Ascending aorta (tissue), 2 donors: ENCODE measurements at places on chromosomes 16 and 17. TPM values are rescaled to one million over a fixed set of nuclear protein-coding genes. Genes with fewer than 3 reads are reported as not detected.
A peak's percentile ranks its signal among the peaks of the same experiment; 100 is the strongest.

DNA sequence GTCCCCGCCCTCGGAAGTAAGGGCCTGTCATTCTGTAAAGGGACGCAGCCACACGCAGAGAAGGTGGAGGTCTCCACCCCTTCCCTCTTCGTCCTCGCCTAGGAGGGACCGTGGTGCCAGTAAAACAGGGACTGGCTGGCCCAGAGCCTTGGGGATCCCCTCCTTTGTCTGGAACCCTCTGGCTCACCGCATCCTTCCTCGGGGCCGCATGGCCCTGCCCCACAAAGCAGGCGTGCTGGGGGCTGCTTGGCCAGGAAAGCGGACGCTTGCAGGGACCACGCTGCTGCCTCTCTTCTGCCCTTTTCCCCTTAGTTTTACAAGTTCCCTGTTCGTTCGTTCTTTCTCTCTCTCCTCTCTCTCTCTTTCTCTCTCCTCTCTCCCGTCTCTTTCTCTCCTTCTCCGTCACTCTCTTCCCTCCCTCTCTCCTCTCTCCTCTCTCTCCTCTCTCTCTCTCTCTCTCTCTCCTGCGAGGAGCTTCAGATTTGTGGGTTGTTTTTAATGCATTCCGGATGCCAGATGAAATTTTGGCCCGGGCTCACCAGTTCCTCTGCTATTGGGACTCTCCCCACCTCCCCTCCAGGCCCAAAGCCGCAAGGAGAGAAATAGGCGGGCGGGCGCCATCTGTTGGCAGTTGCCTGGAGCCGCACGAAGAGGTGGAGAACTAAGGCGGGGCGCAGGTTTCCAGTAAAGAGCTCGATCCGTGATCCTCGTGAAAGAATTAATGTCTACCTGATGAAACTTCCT, 35.1 kb upstream of the CDRT4 start:
- peaks cover 3% of the 10 kb centered on the region for H3K4me1 ChIP-seq
- DNase-seq: peak; percentile 95
- peak overlapping the region; percentile 57 for H3K4me3 ChIP-seq
- peak overlapping the region; percentile 53 for H3K27ac ChIP-seq

- no peaks in the 10 kb centered on the region for H3K27me3 ChIP-seq
- H3K4me3 ChIP-seq: no peak overlapping the region
- H3K36me3 ChIP-seq: peaks cover 18% of the 10 kb centered on the region
Observed at GRCh38 chr17:57881783-57882351, 32.0 kb upstream of the MRPS23 start.

GRCh38 chr16:72426386-72426785, 254.4 kb upstream of the PMFBP1 start:
- H3K4me1 ChIP-seq: no peaks in the 10 kb centered on the region
- H3K27ac ChIP-seq: no peak overlapping the region
- H3K27me3 ChIP-seq: no peaks in the 10 kb centered on the region
- DNase-seq: no peak
- H3K4me3 ChIP-seq: no peak overlapping the region
- no peaks in the 10 kb centered on the region for H3K36me3 ChIP-seq

GRCh38 chr17:79586131-79586530, 24.7 kb downstream of the RBFOX3 start:
- no peak overlapping the region for H3K27ac ChIP-seq
- H3K4me3 ChIP-seq: no peak overlapping the region
- no peaks in the 10 kb centered on the region for H3K4me1 ChIP-seq
- DNase-seq: no peak
- H3K36me3 ChIP-seq: no peaks in the 10 kb centered on the region

The RPL38 gene
- total RNA-seq: 243 TPM

GRCh38 chr16:84766978-84767773, 52.6 kb upstream of the CRISPLD2 start:
- no peaks in the 10 kb centered on the region for H3K4me1 ChIP-seq
- no peak for DNase-seq
- H3K27me3 ChIP-seq: no peaks in the 10 kb centered on the region
- no peak overlapping the region for H3K27ac ChIP-seq

DNA sequence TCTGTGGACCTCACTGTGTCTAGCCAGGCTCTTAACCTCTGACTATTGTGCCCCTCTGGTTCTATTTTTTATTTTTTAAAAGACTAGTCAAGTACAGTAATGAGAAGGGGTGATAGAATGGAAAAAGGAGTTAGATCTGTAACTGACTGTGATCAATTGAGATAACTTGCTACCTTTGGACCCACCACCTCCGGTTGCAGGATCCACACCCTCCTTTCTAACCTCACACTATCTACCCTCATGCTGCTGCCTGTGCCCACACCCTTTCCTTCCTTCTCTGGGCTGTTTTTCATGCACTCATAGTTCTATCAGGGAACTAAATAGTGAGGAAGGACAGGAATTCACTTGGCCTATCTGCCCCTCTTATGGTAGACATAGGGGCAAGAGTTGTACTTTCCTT, 172.3 kb downstream of the KATNIP start:
- H3K36me3 ChIP-seq: peaks cover 7% of the 10 kb centered on the region
- no peak overlapping the region for H3K27ac ChIP-seq
- H3K4me3 ChIP-seq: no peak overlapping the region
- H3K27me3 ChIP-seq: no peaks in the 10 kb centered on the region

DNA sequence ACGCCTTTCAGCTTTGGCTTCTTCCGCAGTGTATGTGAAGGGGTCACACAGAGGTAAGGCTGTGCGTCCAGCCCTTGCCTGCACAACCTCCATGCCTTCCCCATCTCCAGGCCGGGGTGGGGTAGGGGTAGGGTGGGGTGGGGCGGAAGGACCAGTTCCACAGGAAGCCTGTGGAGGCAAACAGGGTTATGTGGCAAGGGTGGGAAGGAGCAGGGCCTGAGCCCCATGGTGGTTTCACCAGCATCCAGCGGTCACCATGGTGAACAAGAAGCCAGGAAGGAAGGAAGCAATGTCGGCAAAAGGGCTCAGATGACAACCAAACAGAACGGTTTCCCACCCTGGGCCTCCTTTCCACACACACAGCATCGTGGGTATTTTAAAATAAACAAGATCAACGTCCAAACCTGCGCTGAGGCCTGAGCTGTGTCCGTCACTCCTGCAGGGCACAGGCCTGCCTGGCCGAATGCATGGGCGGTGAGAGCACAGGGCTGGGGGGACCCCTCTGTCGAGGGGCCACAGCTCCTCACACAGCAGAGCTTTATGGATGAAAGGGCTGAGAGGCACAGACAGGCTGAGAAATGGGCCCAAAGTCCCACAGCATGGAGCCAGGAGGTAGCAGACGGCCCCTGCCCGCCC, 80.5 kb downstream of the ZNF778 start:
- peaks cover 24% of the 10 kb centered on the region for H3K4me1 ChIP-seq
- no peak overlapping the region for H3K27ac ChIP-seq
- peaks cover 7% of the 10 kb centered on the region for H3K36me3 ChIP-seq
- H3K27me3 ChIP-seq: no peaks in the 10 kb centered on the region

- peak overlapping the region; percentile 74 for H3K27ac ChIP-seq
- peaks cover 23% of the 10 kb centered on the region for H3K4me1 ChIP-seq
- no peak for DNase-seq
- H3K4me3 ChIP-seq: no peak overlapping the region
Observed at GRCh38 chr16:87044032-87044382, 273.2 kb downstream of the C16orf95 start.

DNA sequence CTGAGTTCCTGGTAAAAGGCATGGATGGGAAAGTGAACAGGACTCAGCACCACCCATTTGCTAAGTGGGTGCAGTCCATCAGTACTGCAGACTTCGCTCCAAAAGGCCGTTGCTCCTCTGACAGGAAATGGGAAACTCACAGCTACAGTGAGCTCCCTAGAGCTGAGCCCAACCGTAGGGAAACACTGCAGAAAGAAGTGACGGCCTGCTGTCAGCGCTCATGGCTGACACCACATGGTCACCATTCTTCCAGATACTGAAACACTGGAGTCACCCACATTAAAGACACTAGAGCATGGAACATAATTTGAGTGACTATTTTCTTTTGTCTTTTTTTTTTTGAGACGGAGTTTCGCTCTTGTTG, 31.9 kb downstream of the UBE2O start:
- DNase-seq: no peak
- no peaks in the 10 kb centered on the region for H3K4me1 ChIP-seq
- H3K4me3 ChIP-seq: no peak overlapping the region
- no peaks in the 10 kb centered on the region for H3K27me3 ChIP-seq
- H3K27ac ChIP-seq: peak overlapping the region; percentile 58

The MPP2 gene
- 16.7 TPM for total RNA-seq
